HS-27A (cell line): ENCODE measurements at places on chromosomes 6 and 20.
A peak's percentile ranks its signal among the peaks of the same experiment; 100 is the strongest.

- DNase-seq: no peak
These were observed 72.0 kb downstream of the SOX4 start for GRCh38 chr6:21665392-21666200.

DNA sequence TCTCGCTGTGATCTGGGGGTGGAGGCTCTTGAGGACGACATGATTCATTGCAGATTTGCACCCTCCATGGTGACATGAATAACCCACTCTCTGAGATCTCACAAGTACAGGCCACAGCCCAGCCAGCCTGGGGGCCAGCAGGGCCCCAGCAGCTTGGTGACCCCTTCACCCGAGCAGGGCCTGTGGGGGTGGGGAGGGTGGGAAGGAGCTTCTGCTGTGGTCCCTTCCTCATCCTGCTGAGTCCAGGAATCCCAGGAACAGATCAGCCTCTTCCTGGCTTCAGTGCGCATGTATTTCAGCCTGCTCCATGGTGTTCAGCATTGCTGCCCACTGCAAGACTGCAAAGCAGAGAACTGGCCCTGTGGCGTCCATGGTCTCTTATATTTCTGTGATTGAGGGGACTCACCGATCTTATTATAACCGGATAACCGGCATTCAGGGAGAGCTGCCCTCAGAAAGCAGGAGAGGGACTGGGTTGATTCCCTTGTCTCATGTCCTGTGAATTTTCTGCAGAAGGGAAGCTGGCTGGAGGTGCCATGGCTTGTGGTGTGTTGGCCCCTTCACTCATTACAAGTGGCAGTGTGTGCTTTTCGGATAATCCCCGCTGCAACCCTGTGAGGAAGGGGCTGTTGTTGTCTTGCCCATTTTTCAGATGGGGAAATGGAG lies 118.8 kb upstream of the FRMD1 start:
- no peak for DNase-seq

GRCh38 chr6:91198588-91199255 lies 611.9 kb upstream of the MAP3K7 start:
- no peak for DNase-seq

DNA sequence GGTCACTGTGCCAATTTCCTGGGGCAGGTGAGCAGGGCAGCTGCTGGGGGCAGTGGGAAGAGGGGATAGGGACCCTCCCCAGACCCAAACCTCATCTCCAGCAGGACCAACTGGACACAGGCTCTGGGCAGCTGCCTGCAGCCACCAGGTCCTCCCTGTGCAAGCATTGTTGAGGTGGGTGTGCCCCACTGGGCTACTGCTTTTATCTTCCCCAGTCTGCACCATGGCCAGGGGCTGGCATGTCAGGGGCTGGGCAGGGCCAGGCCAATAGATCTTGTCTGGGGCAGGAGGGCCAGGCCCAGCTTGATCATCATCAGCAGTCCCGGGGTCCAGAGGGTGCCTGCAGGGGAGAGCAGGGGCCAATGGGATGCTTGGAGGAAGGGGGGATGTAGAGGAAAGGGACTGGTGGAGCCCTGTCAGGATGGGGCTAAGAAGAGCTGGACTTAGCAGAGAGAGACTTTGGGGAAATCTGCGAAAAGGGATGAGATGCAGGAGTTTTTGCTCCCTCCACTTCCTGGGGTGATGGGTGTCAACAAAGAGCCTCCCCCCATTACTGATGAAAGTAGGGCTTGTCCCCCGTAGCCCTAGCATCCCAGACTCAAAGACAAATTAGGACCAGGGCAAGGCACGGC lies 5.7 kb downstream of the EBF4 start:
- no peak for DNase-seq

DNA sequence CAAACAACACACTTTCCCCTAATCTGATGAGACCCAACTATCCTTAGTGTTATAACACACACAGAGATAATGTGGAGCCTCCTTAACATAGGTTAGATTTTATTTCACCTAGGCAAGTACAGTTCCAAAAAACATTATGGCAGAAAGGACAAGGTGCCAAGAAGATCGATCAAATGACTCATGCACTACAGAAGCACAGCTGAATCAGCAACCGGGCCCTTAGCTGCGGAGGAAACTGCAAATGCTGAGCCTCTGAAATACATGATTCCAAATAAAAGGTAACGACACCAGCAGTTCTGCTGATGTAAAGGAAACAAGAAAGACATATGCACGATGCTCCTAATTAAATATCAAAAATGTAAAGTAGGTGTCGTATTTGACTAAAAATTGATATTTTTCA lies 19.9 kb upstream of the MUC21 start:
- no peak for DNase-seq

- no peak for DNase-seq
These were observed 18.7 kb upstream of the TTPAL start for GRCh38 chr20:44457016-44457415.

- DNase-seq: no peak
These were observed 9.1 kb upstream of the MAPK13 start for GRCh38 chr6:36120979-36121786.

DNA sequence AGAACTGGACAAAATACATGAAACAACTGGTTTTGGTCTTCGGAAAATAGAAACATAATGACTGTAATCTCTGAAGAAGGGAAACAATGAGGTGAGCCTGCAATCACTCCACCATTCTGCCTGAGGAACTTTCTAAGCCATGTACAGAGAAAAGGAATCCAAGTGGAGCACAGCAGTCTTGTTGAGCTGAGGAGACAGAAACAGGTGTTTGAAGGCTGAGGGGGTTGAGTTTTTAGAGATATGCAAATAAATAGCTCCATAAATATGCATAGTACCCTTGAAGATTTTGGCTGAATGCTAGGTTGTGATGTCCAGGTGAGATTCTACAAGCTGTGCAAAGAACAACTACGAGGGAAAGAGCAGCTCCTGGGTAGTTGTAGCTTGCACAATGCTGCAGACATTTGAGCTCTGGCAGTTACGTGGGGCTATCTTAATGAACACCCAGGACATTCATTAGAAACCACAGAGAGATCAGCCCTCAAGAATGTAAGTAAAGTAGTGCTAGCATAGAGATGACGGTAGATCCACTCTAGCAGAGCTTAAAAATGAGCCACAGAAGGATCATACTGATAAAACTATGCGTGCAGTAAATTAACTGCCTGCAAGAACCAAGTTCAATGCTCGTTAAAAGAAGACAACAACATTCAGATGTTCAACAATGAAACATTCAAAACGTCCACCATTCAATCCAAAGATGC lies 24.3 kb downstream of the TUBB2B start:
- DNase-seq: no peak

- no peak for DNase-seq
These were observed 306.7 kb downstream of the PLCB1 start for GRCh38 chr20:8438748-8439147.

DNA sequence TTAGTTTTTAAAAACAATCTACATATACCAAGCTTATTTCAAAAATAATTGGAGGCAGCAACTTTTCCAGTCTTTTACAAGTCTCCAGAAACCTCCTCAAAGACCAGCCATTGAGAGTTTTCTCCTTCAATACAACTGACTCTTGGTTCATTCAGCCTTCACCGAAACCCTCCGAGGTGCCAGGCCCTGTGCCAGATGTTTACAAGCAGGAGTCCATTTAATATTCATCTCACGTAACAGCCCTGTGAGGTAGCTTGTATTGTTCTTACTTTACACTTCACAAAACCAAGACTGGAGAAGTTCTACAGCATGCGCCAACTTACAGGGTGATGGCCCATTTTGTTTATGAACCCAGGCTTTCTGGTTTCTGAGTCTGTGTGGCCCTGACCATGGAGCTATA lies 5.5 kb upstream of the NEDD9 start:
- DNase-seq: no peak

GRCh38 chr20:46252352-46253091 lies 55.8 kb downstream of the CDH22 start:
- DNase-seq: no peak

DNA sequence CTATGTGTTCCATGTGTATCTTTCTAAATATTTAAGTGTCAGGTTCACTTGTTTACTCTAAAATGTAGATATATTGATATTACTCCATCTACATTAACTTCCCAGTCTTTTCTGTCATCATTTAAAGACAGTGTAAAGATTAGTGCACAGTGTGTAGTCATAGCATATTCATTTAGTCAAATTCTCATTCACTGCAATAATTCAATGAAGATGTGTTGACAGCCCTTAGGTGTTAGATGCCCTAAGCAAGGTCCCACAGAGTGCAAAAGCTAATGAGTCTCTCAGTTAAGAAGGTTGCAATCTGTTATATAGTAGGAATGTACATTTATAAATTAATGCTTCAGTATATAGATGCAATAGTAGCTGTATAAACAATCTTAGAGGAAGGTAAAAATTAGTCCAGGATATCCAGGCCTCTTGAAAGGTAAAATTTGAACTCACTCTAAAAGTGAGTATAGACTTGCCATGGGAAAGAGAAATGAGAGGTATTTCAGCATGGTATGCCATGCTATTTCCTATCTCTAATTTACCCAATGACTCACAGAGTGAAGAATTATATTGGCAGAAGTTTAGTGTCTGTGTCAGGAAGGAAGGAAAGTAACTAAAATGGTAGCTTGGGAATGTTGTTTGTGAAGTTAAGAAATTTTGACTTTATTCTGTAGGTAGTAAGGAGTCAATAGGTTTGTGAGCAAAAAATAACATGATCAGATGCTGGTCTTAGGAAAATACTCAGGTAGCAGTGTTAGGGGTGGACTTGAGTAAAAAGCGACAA lies 969.9 kb upstream of the CITED2 start:
- peak; percentile 71 for DNase-seq

- no peak for DNase-seq
These were observed 841.4 kb upstream of the MAP3K7 start for GRCh38 chr6:91428296-91428695.

DNA sequence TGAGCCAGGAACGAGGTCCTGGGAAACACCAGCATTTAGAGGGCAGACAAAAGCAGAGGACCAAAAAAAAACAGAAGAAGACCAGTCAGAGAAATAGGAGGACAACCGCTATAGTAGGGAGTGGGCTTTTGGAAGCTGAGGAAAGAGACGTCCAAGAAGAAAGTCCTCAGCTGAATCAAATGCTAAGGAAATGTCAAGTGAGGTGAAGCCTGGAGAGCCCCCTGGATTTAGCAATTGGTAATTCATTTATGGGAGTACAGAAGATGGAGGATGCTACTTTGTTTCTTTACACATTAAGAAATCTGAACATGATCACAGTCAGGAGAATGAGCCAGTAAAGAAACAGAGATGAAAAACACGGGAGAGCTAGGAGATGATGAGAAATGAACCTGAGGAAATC lies 41.1 kb downstream of the LRP11 start:
- no peak for DNase-seq

- DNase-seq: no peak
These were observed 92.0 kb downstream of the CD40 start for GRCh38 chr20:46209930-46210671.

DNA sequence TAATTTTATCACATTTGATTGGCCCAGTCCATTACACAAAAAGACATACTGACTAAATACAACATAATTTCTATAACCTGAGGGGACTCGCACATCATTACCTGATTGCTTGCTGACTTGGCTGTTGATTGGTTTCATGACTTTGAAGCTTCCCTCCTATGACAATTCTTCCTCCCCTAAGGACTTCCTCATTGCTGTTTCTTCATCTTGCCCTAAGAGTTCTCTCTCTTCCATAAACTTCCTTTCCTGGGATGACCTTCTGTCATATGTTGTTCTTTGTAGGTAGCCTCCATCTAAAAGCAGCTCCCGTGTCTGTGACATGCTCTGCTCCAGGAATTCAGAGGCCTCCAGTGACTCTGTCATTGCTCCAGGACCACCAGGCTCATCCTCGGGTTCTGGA lies 22.6 kb downstream of the RSPH3 start:
- no peak for DNase-seq

DNA sequence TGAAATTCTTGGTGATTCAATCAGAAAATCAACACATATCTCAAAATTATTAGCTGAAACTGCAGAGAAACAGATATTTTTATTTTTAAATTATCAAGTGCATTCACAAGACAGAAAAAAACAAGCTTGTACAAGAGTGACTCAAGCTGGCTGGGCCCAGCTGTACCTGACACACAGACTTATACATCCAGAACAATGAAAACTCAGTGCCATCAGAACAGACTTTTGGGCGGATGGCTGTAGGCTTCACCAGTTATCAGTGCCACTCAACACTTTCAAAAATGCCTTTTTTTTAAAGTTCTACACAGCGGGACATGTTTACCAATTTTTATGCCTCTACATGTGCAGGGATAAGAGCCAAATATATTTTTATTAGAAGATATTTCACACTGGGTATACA lies 102.8 kb downstream of the MYB start:
- no peak for DNase-seq

DNA sequence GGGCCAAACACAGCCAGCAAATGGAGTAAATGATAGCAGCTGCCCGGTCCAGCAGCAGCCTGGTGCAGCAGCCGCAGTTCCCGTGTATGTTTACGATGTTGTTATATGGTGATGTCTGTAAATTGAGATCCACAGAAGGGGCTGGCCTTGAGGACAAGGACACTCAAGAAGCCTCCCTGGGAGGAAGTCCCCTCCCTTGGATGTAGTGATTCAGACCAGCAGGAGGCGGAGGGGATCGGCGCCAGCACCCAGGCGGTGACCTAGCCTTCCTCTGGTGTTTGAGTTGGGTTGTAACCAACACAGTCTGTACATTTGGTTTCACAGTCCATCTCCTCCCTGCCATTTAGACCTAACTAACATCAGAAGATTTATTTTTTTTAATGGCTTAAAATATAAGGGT lies 187.8 kb downstream of the SYNDIG1 start:
- DNase-seq: no peak

- no peak for DNase-seq
These were observed 79.0 kb downstream of the PSMG4 start for GRCh38 chr6:3337521-3338350.

DNA sequence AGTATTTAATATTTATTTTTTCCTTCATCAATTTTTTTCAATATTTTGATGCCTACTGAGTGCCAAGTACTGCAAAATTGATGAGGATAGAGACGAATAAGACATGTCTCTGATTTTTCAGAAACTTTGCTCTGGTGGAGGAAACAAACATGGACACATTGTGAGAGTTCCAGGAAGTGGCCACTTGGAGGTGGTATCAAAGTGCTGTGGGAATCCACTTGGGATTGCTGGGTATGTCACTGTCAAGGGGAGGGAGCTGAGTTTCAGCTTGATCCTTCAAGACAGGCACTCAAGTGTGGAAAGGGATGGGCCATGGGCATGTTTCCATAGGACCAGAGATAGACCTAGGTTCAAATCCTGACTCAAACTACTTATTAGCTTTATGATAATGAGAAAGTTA lies 24.5 kb upstream of the ABCC10 start:
- DNase-seq: no peak

- no peak for DNase-seq
These were observed 684.6 kb downstream of the RFPL4B start for GRCh38 chr6:113031591-113032238.
